ENCODE measurements at places on chromosomes 6 and 20.
A peak's percentile ranks its signal among the peaks of the same experiment; 100 is the strongest.

GRCh38 chr6:107328081-107328480, 131.3 kb downstream of the PDSS2 start:
- no peak for DNase-seq

DNA sequence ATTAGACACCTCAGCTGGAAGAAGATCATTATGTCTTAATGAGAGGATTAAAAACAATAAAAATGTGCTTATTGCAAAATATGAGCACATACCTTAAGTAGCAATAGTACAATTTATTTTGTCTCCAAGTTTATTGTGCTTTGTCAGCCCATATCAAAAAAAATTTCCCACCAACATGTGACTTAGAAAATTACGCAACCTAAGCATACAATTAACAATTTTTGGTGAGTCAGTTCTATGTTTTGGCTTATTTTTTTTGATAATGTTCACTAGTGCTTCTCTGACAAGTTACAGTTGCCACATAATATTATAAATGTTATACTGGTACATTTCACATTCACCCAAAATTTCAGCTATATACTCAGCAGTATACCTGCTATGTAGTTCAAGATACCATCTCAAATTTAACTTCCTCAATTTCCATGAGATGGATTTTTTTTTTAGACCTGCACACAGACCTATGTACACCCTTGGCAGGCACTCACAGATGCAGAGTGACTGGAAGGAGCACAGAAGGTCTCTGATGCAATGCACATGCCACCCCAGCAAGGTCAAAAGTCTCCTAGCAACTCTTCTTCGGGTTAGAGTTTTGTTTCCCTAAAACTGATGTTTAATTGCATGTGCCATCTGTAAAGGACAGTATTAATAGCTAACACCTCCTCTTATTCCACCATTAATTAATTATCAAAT, 112.4 kb downstream of the PRKN start:
- no peak for DNase-seq

DNA sequence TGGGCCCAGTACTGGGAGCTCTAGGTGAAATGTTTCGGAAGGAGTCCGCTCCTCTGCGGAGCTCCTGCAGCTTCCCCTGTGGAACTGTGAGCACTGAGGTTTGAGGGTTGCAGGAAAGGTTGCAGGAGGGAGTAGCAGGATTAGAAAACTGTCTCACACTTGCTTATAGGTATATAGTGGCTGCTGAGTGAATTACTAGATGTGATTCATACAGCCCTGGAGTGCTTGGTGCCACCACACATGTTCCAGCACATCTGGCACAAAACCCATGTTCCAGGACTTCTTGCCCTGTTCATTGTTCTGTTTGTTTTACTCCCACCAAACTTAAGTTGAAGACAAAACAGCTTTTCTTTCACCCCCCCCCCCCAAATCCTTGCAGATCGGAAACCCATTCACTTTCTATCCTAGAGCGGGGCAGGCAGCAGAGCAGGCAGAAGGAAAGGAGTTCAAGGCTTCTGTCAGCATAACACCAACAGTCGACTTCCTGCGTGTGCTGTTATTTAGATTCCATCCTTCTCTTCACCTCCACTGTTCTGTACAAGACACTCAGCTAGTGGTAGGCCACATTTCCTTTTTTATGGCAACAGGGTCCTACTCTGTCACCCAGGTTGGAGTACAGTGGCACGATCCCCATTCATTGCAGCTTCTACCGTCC, 669 bp upstream of the PEX6 start:
- DNase-seq = peak; percentile 67

- DNase-seq = peak; percentile 9
These were observed 66.6 kb downstream of the CSE1L start for GRCh38 chr20:49112596-49113274.

All from mesenchymal stem cell (in vitro differentiated cells and primary cell).